ENCODE measurements at places on chromosomes 11 and 22. TPM values are rescaled to one million over a fixed set of nuclear protein-coding genes. Genes with fewer than 3 reads are reported as not detected.

The TESMIN gene
- 0.45 TPM for polyA plus RNA-seq

The CXCR5 gene
- not detected for polyA plus RNA-seq

The FREY1 gene
- polyA plus RNA-seq, result not detected

The MUC5B gene
- polyA plus RNA-seq, result 0.15 TPM

The OR52K2 gene
- not detected for polyA plus RNA-seq

The CATSPERZ gene
- polyA plus RNA-seq, result not detected

The ART5 gene
- 3.6 TPM for polyA plus RNA-seq

The SHISAL1 gene
- polyA plus RNA-seq, result 18.9 TPM

The OR5D13 gene
- polyA plus RNA-seq, result not detected

The SYT7 gene
- polyA plus RNA-seq, result 2.6 TPM

The NCF4 gene
- 4.8 TPM for polyA plus RNA-seq

The TMEM191B gene
- 1.1 TPM for polyA plus RNA-seq

The MPEG1 gene
- polyA plus RNA-seq, result 9.0 TPM

The SLC6A5 gene
- not detected for polyA plus RNA-seq

The PKDREJ gene
- polyA plus RNA-seq, result not detected

The STX3 gene
- polyA plus RNA-seq, result 3.8 TPM

The POTEH gene
- not detected for polyA plus RNA-seq

The PLEKHB1 gene
- polyA plus RNA-seq, result not detected

The MGAT3 gene
- 4.8 TPM for polyA plus RNA-seq
